ENCODE measurements at places on chromosomes 13 and 19.
A peak's percentile ranks its signal among the peaks of the same experiment; 100 is the strongest.

DNA sequence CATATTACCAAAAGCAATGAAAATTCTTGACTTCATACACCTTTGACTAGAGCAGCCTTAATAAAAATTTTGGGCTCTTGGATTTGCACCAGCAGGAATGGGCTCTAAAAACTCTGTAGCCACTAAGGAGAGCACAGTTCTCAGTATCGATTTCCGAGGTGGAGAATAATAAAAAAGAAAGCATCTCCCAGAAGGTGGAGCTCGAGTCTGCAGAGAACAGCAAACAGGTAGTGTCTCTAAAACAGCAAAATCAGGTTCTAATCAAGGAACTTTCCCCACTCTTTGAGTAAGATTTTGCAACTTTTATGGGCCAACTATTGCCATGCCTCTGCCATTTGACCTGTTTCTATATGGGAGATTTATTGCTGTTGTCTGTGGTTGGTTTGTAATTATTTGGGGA is 258.7 kb upstream of the GPC6 start:
- DNase-seq = no peak

DNA sequence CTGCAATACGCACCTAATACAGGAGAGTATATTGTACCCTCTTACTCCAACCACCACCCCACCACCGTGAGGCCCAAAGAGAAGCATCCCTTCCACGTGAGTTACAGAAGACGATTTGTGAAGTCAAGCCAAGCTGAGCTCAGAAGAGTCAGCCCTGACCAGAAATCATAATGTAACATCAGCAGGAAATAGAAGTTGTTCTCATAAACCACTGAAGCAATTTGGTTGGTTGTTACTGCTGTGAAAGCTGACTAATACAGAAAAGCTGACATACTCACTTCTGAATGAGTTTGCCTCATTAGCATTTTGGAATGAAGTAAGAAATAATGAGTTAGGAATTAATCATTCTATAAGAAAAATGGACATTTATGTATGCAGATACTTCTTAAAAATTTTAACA is 749.4 kb upstream of the SLC10A2 start:
- no peak for DNase-seq

- DNase-seq = no peak
Observed at GRCh38 chr13:66657165-66657881, 572.8 kb downstream of the PCDH9 start.

GRCh38 chr13:81203783-81204182 is 862.9 kb upstream of the SPRY2 start:
- DNase-seq = no peak

GRCh38 chr13:110162053-110162452 is 144.9 kb downstream of the COL4A1 start:
- no peak for DNase-seq

- no peak for DNase-seq
Observed at GRCh38 chr19:30406220-30407067, 34.3 kb downstream of the ZNF536 start.

DNA sequence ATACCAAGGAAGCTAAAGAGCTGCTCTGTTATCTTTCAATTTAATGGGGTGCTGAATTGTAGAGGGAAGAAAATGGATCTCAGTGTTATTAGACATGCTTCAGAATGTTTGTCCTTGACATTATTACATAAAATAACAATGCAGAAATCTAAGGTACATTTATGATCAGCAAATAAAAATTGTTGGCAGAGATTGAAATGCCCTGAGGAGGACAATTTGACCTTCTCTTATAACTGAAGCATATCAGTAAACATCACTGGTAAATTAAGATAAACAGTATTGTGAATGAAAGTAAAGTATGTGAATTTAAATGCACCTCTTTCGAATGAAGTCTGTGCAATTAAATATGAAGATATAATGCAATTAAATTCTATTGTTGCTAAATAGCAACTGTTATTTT is 1362.1 kb upstream of the ATXN8OS start:
- no peak for DNase-seq

GRCh38 chr19:34345947-34346351 is 19.0 kb upstream of the GPI start:
- DNase-seq = peak; percentile 70

DNA sequence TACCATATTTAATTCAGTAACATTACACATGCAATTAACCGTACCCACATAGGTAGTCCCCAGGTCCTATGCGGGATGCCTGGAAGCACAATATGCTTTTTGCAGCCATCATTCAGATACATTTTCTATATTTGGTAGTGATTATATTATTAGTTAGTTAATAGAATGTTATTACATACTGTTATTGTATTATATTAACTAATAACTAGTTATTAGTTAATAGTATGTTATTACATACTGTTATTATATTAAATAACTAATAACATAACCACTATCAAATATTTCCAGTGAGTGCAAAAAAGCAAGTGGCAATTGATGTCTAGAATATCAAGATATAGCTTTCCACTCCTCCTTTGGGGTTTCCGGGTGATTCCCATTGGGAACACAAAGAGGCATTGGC is 45.5 kb upstream of the CYP2A7 start:
- DNase-seq = no peak
